ENCODE measurements at places on chromosomes 6 and 20.

- no peak for DNase-seq
Measured at GRCh38 chr6:87391334-87391733, 16.4 kb upstream of the CFAP206 start.

- DNase-seq, result no peak
Measured at GRCh38 chr6:110833831-110834230, 18.6 kb upstream of the CDK19 start.

DNA sequence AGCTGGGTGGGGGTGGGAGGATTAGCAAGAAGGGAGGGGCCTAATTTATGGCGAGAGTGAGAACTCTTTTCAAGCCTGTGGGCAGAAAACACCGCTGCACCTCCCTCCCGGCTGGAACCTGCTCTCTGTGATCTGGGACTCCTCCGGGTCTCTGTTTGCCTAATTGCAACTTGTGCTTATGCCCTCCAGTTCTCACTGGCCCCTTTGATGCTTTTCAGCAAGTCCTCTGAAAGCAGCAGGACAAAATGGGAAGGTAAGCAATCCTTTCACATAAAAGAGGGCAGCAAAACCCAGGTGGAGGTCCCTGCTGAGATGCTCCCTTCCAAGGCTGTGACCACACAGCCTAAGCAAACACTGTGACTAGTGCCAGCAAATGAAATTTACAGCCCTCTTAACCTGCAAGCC is 523.0 kb upstream of the FLRT3 start:
- DNase-seq, result no peak

GRCh38 chr6:14384175-14384949 is 266.8 kb downstream of the CD83 start:
- DNase-seq, result no peak

DNA sequence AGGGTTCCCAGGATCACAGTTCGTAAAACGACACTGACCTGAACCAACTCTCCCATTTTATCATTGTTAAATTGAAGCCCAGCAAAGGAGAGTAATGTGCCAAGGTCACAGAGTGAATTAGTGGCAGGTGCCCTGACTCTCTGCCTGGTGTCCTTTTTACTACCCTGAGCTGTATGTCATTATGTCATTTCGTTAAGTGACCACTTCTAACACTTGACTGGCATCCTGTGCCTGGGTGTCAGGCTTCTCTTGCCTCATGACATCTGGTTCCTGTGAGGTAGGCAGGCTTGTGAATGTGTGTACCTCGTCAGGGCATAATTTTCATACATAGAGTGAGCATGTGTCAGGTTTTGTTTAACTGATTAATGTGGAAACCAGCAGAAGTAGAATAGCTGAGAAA is 48.6 kb downstream of the RALY start:
- no peak for DNase-seq

GRCh38 chr20:9035126-9035525 is 33.8 kb upstream of the PLCB4 start:
- DNase-seq, result no peak

DNA sequence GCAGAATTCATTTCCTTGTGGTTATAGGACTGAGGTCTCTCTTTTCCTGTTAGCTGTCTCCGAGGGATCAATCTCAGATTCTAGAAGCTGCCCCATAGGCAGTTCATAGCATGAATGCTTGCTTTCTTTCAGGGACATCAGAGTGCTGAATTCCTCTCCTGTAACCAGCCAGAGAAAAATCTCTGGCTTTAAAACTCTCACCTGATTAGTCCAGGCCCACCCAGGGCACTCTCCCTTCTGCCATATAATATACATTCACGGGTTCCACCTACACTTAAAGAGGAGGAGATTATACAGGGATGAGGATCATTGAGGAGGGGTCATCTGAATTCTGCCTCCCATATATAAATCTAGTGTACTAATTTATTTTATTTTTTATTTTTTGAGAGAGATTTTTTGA is 2.1 kb upstream of the KCNS1 start:
- no peak for DNase-seq

GRCh38 chr6:128676456-128676855 is 156.1 kb upstream of the PTPRK start:
- no peak for DNase-seq

- no peak for DNase-seq
Measured at GRCh38 chr6:34272013-34272926, 23.5 kb upstream of the SMIM29 start.

DNA sequence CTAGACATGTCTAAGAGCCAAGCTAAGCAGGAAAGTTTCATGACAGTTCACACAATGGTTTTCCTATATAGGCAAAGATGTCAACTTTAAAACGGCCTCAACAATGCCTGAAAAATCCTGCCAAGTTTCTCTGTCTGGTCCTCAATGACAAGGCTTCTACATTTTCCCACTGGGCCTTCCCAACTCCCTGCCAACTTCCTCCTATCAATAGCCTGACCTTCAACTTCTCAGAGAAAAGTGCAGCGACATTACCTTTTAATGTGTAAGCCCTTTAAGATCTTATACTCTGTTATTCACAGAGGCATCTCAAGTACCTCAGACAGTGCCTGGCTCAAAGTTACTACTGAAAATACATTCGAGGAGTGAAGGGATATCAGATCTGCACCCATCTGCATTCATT is 56.2 kb upstream of the BTBD3 start:
- no peak for DNase-seq

DNA sequence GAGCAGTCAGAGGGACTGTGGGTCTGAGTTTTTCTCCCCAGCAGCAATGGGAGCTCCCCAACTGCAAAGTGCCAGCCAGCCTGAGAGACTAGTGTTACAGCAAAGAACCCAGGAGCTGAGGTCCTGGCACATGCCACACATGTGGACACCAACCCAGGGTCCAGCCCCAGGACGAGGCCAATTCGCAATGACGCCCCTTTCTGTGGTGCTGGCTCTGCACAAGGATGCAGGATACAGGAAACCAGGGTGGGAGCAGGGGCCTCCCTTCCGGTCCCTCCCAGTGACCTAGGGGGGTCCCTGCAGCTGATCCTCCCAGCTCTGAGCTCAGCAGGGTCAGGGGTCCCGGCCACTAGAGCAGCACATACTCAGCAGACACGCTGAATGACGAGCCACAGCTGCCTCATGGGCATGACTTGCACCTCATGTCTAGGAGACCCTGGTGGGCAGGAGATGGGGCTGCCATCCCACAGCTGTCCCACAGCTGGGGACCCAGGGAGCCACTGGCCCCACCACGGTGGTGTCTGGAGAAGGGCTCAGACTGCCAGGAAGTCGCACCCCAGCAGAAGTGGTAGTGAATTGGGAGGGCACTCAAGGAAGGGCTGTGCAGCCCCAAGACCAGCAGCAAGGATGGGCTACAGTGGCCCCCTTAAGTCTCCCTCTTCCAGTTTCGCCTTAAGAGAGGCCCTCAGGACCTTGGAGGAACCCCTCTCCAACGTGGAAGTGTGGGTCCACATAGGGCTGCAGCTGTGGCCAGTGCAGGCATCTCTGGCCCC is 3.6 kb downstream of the ARFRP1 start:
- no peak for DNase-seq

All from activated naive CD4-positive, alpha-beta T cell treated with Interleukin-2 at 50 U/mL for 16 hours (primary cell).